NCI-H2081 (cell line): ENCODE measurements at places on chromosomes 3 and 15.

DNA sequence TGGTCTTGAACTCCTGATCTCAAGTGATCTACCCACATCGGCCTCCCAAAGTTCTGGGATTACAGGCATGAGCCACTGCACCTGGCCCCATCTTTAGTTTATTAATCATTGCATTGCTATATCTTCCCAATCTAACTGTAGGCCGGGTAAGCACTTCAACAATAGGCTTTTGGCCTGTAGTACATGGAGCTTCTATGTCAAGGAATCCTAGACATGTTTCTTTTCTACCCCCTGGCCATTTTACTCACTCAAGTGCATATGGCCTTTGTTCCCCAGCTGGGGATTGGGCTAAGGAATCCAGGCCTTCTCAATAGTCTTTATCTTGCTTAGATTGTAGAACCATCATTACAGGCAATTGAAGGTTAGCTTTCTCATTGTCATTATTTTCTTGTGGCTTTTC, 122.3 kb upstream of the MBNL1 start:
- no peak for DNase-seq

DNA sequence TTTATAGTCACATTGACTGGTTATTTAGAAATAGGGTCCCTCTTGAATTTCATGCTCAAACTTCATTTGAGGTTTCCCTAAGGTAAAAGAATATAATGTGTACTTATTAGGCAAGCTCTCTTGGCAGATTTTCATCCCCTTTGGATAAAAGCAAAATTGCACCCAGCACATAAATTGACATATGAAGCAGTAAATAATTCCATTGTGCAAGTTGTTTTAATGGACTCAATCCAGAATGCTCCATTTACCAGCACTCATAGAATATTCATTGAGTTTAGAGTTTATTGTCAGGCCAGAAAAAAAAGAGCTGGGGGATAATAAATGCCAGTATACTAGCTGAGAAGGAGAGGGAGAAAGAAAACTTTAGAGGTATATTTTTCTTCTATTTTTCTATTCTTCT, 136.8 kb downstream of the TPRG1 start:
- no peak for DNase-seq

- DNase-seq = no peak
Observed at GRCh38 chr3:46655271-46655670, 38.2 kb downstream of the ALS2CL start.

GRCh38 chr3:131329774-131330173, 51.8 kb upstream of the NUDT16 start:
- DNase-seq = no peak

DNA sequence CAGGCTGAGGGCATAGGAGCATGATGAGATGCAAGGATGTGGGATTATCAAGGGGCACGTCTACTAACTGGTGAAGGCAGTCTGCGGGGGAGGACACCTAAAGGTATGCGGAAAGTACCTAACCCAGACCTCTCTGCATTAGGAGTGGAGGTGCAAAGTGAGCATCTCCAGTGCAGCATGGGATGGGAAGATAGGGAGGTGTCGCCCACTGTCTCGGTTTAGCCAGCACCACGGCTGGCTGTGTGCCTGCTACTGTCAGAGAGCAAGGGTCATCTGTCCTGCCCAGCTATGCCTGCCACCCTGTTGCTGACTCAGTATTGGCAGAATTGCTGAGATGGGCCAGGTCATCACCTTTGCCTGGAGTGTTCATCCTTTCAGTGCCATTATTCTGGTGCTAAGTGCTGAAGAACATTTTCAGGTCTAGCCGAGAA, 40.1 kb downstream of the OXNAD1 start:
- no peak for DNase-seq

GRCh38 chr3:184683234-184683633, 28.6 kb downstream of the MAGEF1 start:
- DNase-seq = no peak
